ENCODE measurements at places on chromosomes 4 and X.

- peak; percentile 20 for DNase-seq
These were observed 129.5 kb downstream of the LARP7 start for GRCh38 chr4:112766422-112766821.

GRCh38 chr4:76637712-76638361 lies 202.8 kb downstream of the SHROOM3 start:
- DNase-seq: no peak

- no peak for DNase-seq
These were observed 67.0 kb downstream of the UCHL1 start for GRCh38 chr4:41323706-41324105.

GRCh38 chrX:47863187-47863586 lies 26.5 kb downstream of the ZNF81 start:
- DNase-seq: no peak
